ENCODE measurements at places on chromosomes 7 and 10.
A peak's percentile ranks its signal among the peaks of the same experiment; 100 is the strongest.

DNA sequence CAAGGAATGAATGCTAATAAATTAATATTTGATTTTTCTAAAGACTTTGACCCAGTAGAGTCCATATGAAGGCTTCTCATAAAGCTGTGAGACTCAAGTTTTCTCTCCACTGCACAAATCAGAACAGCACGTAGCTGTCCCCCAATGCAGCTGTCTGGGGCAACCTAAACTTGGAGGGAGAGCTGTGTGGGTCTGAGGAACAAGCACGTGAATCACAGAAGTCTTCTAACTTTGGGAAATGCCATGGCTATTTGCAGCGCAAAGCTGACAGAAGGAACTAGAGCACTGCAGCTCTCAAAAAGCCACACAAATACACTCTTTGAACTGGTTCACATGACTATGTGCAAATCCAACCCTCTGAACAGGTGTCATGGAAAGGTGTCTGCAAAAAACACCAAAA is 47.9 kb downstream of the COL1A2 start:
- DNase-seq, result no peak

GRCh38 chr10:125263551-125263950 is 103.2 kb upstream of the CTBP2 start:
- no peak for DNase-seq

DNA sequence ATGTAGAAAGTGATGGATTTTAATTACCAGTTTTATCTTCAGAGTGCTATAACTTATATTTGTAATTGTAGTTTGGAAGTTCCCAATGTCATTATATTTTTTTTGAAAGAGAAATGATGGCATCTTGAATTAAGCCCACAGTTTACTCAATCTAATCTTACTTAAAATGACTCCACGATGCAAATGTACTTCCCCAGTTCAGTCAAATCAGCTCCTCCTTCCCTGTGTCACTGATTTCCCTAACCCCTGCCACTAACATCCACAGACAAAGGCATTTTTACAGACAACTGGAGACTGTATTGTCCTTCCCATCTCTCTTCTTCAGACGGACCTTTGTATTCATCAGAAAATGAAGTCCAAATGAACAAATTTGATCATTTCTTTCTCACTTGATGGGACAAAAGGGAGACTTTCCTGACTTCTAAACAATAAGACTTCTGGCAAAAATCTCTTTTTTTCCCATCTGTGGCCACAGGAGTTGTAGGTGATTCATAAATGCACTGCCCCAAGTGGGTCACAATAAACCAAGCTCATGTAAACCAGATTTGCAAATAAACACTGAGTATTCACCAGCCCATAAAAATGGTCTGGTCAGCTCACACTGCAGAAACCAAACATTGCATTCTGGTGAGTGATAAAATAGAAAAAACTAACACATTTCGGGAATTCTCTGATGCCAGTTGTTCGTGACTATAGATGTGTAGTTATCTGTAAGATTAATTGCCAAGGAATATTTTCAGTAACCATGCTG is 162.9 kb downstream of the FANK1 start:
- DNase-seq, result no peak

DNA sequence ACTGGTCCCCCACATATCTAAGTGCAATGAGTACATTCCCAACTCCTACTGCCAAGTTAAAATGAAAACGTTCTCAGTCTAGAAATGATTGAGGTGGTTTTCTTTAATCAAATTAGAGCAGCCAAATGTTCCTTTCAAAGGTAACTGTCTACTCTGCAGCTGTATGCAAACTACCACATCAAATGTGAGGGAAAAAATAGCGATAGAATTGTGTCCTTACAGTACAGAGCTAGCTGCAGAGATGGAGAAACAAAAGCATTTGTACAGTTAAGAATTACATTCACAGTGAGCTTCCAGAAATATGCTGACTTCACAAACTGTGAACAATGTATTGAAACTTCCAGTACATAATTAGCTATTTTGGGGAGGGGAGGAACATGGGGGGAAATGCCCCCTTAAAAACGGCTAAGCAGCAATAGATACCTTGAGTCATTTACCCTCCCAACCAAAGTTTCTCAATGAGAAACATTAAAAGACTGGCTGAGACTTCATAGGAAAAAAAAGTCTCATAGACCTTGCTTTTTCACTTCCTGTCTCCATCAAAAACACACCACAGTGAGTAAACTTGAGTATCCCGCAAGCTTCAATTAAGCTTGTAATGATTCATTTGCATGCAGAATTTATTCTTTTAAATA is 22.9 kb downstream of the CDK6 start:
- DNase-seq, result peak; percentile 45

- DNase-seq, result no peak
These were observed 85.5 kb downstream of the WDR37 start for GRCh38 chr10:1141701-1142100.
